GM23248 (cell line): ENCODE measurements at places on chromosomes 6 and 20. TPM values are rescaled to one million over a fixed set of nuclear protein-coding genes. Genes with fewer than 3 reads are reported as not detected.

Gene TP53TG5
- total RNA-seq: not detected in 2 replicates

Gene TBC1D22B
- total RNA-seq: 5.0 and 12.1 TPM in 2 replicates

Gene ERVFRD-1
- not detected in 2 replicates for total RNA-seq

Gene DCDC2
- total RNA-seq: not detected in 2 replicates

Gene CCR6
- not detected in 2 replicates for total RNA-seq

Gene ADGRF1
- not detected in 2 replicates for total RNA-seq

Gene PHACTR1
- 0.25 and 3.2 TPM in 2 replicates for total RNA-seq

Gene CGAS
- 4.8 and 6.3 TPM in 2 replicates for total RNA-seq

Gene SALL4
- not detected in 2 replicates for total RNA-seq

Gene GSTA2
- 0.11 TPM in 1 of 2 replicates, not detected in the other for total RNA-seq

Gene LINC00237
- not detected in 2 replicates for total RNA-seq

Gene CEP162
- total RNA-seq: 2.4 and 3.0 TPM in 2 replicates

Gene RARS2
- total RNA-seq: 38.7 and 44.1 TPM in 2 replicates

Gene IP6K3
- not detected in 2 replicates for total RNA-seq

Gene TBX18
- total RNA-seq: 13.5 and 16.2 TPM in 2 replicates

Gene CST2
- total RNA-seq: 0.63 and 5.6 TPM in 2 replicates
